ENCODE measurements at places on chromosomes 1 and 21. TPM values are rescaled to one million over a fixed set of nuclear protein-coding genes. Genes with fewer than 3 reads are reported as not detected.

RGS2 gene
- total RNA-seq = 106 TPM

EPHB2 gene
- 0.15 TPM for total RNA-seq

TRABD2B gene
- not detected for total RNA-seq

PPIAL4G gene
- 0.42 TPM for total RNA-seq

GBP1 gene
- 29.4 TPM for total RNA-seq

HTR6 gene
- 0.17 TPM for total RNA-seq

S100A7 gene
- total RNA-seq = not detected

SIM2 gene
- not detected for total RNA-seq

OR2AK2 gene
- not detected for total RNA-seq
